NCI-H1092 (cell line): ENCODE measurements at places on chromosomes 12 and 14.

- DNase-seq, result no peak
These were observed 27.1 kb upstream of the PLD4 start for GRCh38 chr14:104897330-104898194.

- no peak for DNase-seq
These were observed 96.6 kb downstream of the NCOR2 start for GRCh38 chr12:124470806-124471205.

DNA sequence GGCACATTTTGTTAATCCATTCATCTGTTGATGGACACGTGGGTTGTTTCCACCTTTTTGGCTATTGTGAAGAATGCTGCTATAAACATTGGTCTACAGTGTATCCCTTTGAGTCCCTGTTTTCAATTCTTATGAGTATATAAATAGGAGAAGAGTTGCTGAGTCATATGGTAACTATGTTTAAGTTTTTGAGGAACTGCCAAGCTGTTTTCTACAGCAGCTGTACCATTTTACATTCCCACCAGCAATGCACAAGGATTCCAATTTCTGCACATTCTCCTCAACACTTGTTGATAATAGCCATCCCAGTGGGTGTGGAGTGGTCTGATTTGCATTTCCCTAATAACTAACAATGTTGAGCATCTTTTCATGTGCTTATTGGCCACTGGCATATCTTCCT lies 6.9 kb upstream of the SVOP start:
- no peak for DNase-seq

DNA sequence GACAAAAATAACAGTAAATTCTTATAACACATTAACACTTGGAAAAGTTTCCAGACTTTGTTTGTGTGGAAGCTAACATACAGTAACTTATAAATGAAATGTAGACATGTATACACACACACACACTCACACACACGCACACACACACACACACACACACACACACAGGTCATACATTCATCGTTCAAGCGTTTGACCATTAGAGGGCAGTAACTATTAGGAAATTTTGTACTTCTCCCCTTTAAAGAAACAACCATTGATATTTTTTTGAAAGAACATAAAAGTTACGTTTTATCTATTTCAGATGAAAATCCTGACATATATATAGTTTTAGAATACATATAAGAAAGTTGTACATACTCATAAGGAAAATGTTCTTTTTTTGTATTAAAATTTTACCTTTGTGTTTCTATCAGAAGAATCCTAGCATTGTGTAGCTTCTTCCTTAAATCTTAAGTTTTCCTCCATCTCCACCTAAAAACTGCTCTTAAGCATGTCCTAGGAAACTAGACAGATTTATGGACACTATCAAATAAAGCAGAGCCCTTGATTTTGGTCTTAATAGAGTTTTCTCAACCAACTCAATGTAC lies 29.0 kb downstream of the PTPRQ start:
- no peak for DNase-seq
